Suprapubic skin (tissue), 4 donors: ENCODE measurements at places on chromosomes 3 and 15.

DNA sequence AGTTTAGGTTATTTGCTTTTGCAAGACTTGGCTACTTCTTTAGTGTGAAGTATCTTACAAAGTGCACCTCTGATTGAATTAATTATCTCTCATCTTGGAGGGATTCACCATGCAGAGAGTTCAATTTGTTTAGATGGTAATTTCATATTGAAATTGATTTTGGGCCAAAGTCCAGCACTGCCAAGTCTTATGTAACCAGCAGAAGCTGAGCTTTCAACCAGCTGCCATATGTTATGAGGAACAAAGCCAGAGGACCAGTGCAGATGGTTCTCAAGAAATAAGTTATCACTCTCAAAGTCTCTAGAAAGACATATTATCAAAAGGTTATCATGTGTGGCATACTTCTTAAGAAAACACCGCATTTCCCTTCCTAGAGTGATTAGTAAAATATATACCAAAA lies 29.0 kb downstream of the ABHD6 start:
- peaks cover 27% of the 10 kb centered on the region for H3K36me3 ChIP-seq
- H3K27me3 ChIP-seq: no peaks in the 10 kb centered on the region
- H3K4me1 ChIP-seq: peaks cover 4% of the 10 kb centered on the region
- DNase-seq: no peak

GRCh38 chr3:6551165-6551564 lies 309.8 kb upstream of the GRM7 start:
- DNase-seq: no peak
- H3K4me3 ChIP-seq: no peak overlapping the region
- no peaks in the 10 kb centered on the region for H3K27me3 ChIP-seq
- no peaks in the 10 kb centered on the region for H3K4me1 ChIP-seq
- H3K27ac ChIP-seq: no peak overlapping the region

- peaks cover 18% of the 10 kb centered on the region for H3K4me1 ChIP-seq
- no peak for DNase-seq
- H3K36me3 ChIP-seq: no peaks in the 10 kb centered on the region
- no peak overlapping the region for H3K4me3 ChIP-seq
These were observed 128.8 kb downstream of the MITF start for GRCh38 chr3:69867941-69868505.

DNA sequence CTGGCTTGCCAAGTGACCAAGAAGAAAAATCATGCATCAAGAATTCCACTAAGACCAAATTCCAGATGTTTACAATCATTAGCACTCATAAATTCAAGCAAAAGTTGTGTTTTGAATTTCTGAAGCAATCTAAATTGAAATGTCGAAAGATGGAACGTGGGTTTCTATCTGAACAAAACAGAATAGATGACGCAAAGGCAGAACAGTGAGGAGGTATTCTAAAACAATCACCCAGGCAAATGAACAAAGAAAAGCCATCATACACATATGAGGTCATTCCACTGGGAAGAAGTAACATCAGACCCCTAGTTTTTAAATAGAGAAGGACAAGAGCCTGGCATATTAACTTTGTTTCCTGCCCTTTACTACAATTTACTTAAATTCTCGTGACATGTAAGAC lies 58.0 kb downstream of the MCF2L2 start:
- H3K4me1 ChIP-seq: peaks cover 9% of the 10 kb centered on the region
- H3K36me3 ChIP-seq: no peaks in the 10 kb centered on the region
- H3K27me3 ChIP-seq: no peaks in the 10 kb centered on the region
- DNase-seq: no peak

- H3K27me3 ChIP-seq: no peaks in the 10 kb centered on the region
- H3K4me1 ChIP-seq: no peaks in the 10 kb centered on the region
- H3K27ac ChIP-seq: no peak overlapping the region
- no peak for DNase-seq
- H3K36me3 ChIP-seq: no peaks in the 10 kb centered on the region
These were observed 216.9 kb upstream of the DCBLD2 start for GRCh38 chr3:99118381-99118780.

GRCh38 chr3:52191663-52192062 lies 6.3 kb upstream of the ALAS1 start:
- no peak overlapping the region for H3K27ac ChIP-seq
- H3K36me3 ChIP-seq: no peaks in the 10 kb centered on the region
- no peak for DNase-seq
- no peak overlapping the region for H3K4me3 ChIP-seq

DNA sequence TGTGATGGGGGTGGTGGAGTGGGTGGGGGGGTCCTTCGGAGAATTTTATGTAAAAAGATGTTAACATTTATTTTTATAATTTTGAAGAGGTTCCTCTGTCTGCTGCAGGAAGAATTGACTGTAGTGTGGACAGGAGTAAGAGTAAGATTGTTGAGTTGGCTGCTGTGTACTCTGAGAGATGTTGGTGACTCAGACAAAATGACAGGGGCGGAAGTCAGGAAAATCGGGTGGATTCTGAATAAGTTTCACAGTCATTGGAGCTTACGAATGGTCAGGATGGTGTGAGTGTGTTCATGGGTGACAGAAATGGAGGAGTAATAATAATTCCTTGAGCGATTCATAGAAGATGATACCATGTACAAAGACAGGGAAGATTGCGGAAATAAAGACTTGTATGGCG lies 420.0 kb downstream of the ROBO2 start:
- H3K27ac ChIP-seq: no peak overlapping the region
- H3K36me3 ChIP-seq: no peaks in the 10 kb centered on the region
- DNase-seq: no peak
- no peak overlapping the region for H3K4me3 ChIP-seq

DNA sequence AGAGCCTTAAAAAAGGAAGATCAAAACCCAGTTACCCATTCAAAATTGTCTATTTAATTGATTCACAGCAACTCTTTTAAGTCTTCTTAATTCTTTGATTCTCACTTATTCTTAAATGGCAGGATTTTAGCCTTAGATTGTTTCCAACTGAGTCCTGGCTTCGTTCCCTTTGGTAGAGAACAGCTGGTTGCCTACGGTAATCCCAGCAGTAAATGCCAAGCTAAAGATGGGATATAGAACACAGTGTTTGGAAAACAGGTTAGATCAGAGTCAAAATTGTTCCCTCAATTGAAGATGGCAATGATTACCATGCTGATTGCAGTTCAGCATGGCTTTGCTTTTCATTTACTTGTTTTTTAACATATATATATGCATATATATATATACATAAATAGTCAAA lies 300.9 kb downstream of the PYDC2 start:
- H3K27me3 ChIP-seq: no peaks in the 10 kb centered on the region
- no peaks in the 10 kb centered on the region for H3K4me1 ChIP-seq
- no peaks in the 10 kb centered on the region for H3K36me3 ChIP-seq
- H3K27ac ChIP-seq: no peak overlapping the region
- no peak for DNase-seq
- H3K4me3 ChIP-seq: no peak overlapping the region

- DNase-seq: no peak
- H3K27me3 ChIP-seq: peaks cover 13% of the 10 kb centered on the region
- H3K4me1 ChIP-seq: no peaks in the 10 kb centered on the region
- no peak overlapping the region for H3K27ac ChIP-seq
These were observed 26.0 kb upstream of the CORO2B start for GRCh38 chr15:68552773-68553172.

- no peak overlapping the region for H3K4me3 ChIP-seq
- peaks cover 3% of the 10 kb centered on the region for H3K27me3 ChIP-seq
- H3K36me3 ChIP-seq: no peaks in the 10 kb centered on the region
- no peak for DNase-seq
These were observed 36.7 kb upstream of the GOLGA8B start for GRCh38 chr15:34620142-34620541.

DNA sequence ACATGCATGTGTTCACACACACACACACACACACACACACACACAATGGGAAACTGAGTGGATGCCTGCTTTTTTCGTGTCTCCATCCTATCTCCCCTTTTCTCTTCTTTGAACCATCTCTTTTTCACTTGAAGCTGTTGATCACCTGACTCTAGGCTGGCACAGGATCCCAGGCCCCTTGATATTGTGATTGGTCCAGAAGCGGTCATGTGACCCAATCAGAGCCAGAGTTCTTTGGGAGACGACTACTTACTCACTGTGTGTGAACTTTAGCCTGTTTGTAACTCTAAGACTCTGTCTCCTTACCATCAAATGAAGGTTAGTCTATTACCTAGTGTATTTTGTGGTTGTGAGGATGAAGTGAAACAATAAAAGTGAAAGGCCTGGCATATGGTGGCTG lies 172.9 kb downstream of the ADAMTS9 start:
- H3K27me3 ChIP-seq: no peaks in the 10 kb centered on the region
- H3K36me3 ChIP-seq: no peaks in the 10 kb centered on the region
- H3K4me3 ChIP-seq: no peak overlapping the region

DNA sequence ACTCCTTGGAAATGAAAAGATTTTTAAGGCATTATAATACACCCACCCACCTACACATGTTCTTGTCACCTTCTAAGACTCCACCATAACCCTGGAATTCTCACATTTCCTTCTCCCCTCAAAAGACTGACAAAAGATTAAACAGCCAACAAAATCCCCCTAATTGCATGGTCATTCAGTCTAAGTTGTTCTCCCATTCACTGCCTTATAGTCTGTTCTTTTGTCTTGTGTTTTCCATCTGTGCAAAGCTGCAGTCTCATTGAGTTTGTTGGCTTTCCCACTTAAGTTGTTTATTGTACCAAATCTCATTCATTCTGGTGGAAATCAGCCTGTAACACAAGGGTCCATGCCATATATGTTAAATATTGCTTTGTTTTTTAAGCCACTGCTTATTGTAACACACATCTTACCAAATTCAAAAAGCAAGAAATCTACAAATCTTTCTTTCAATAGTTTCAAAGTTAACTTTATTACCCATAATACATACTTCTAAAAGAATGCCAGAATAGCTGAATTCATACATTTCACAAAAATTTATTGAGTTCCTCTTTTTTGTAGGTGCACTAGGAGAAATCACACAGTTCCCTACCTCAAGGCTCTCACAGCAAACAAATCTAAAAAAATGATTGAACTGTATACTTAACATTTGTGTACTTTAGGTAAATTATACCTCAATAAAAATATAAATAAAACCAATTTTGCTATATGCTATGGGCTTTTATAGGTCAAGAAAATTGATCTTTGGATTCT lies 2.4 kb upstream of the RCN2 start:
- peaks cover 18% of the 10 kb centered on the region for H3K4me1 ChIP-seq
- no peak overlapping the region for H3K27ac ChIP-seq
- no peak overlapping the region for H3K4me3 ChIP-seq
- peaks cover 6% of the 10 kb centered on the region for H3K36me3 ChIP-seq

DNA sequence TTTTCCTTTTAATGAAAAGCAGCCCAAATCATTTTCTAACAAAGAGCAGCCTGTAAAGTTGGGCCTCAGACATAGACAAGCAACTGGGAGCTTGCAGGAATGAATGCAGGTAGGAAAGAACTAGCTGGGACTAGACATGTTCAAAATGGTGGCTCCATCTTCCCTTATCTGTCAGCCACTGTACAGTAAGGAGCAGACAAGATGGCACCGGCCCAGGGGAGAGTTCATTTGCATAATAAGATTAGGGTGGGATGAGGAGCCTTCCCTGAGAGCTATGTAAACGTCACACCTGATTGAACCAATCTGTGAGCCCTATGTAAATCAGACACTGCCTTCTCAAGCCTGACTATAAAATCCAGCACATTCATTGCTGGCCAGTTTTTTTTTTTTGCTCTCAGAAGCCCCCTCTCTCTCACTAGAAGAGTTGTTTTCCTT lies 59.7 kb upstream of the GK5 start:
- no peaks in the 10 kb centered on the region for H3K27me3 ChIP-seq
- H3K4me3 ChIP-seq: no peak overlapping the region
- no peak for DNase-seq
- H3K36me3 ChIP-seq: no peaks in the 10 kb centered on the region
- no peaks in the 10 kb centered on the region for H3K4me1 ChIP-seq

DNA sequence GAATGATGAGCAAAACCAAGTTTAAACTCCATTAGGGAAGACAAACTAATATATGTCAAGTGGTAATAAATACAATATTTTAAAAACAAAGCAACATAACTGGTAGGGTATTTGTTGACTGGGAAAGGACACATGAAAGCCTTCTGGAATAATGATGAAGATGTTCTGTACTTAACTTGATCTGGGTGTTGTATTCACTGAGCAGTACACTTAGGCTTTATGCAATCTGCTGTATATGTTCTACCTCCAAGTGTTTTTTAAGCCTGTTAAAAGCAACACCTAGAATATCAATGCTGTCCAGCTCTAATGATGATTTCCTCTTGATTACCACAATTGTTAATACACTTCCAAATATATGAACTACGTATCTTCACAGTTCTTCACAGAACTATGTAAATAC lies 46.6 kb downstream of the GSK3B start:
- H3K4me1 ChIP-seq: peaks cover 27% of the 10 kb centered on the region
- H3K4me3 ChIP-seq: no peak overlapping the region
- no peaks in the 10 kb centered on the region for H3K27me3 ChIP-seq
- H3K27ac ChIP-seq: no peak overlapping the region

DNA sequence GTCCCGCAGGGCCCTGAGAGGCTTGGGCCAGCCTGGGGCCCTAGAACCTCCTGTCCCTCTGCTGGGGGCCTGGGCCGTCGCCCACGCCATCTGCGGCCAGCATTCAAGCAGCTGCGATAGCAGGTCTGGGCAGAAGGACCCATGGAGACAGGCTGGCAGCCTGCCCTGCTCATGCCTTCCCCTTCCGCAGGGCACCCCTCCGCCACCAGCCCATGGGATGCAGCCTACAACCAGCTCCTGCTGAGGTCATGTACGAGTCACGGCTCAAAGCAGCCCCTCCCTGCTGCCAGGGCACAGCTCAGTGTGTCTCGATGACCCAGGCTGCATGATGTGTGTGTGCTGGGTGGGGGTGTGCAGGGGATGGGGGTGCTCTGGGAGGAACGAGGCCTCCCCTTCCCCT lies 27.8 kb downstream of the DUSP7 start:
- H3K4me1 ChIP-seq: peaks cover 32% of the 10 kb centered on the region
- DNase-seq: no peak
- H3K4me3 ChIP-seq: no peak overlapping the region
- no peaks in the 10 kb centered on the region for H3K27me3 ChIP-seq
- H3K27ac ChIP-seq: no peak overlapping the region

GRCh38 chr15:59251001-59251845 lies 44.6 kb downstream of the LDHAL6B start:
- H3K27me3 ChIP-seq: no peaks in the 10 kb centered on the region
- H3K27ac ChIP-seq: no peak overlapping the region
- H3K4me1 ChIP-seq: peaks cover 11% of the 10 kb centered on the region
- peaks cover 10% of the 10 kb centered on the region for H3K36me3 ChIP-seq
- DNase-seq: no peak

GRCh38 chr3:47573190-47574172 lies 5.2 kb downstream of the CSPG5 start:
- DNase-seq: no peak
- H3K27me3 ChIP-seq: peaks cover 13% of the 10 kb centered on the region
- no peak overlapping the region for H3K27ac ChIP-seq
- no peaks in the 10 kb centered on the region for H3K36me3 ChIP-seq
- H3K4me1 ChIP-seq: peaks cover 13% of the 10 kb centered on the region

- DNase-seq: no peak
- H3K4me3 ChIP-seq: no peak overlapping the region
- no peaks in the 10 kb centered on the region for H3K27me3 ChIP-seq
- no peaks in the 10 kb centered on the region for H3K36me3 ChIP-seq
These were observed 39.1 kb upstream of the KLHL6 start for GRCh38 chr3:183594636-183595035.

- no peak overlapping the region for H3K27ac ChIP-seq
- H3K36me3 ChIP-seq: no peaks in the 10 kb centered on the region
- no peak for DNase-seq
- no peak overlapping the region for H3K4me3 ChIP-seq
- no peaks in the 10 kb centered on the region for H3K4me1 ChIP-seq
These were observed 334.3 kb downstream of the UNC13C start for GRCh38 chr15:54312528-54312927.
